Renal cortex interstitium (tissue), 15 donors: ENCODE measurements at places on chromosomes 5 and 9. TPM values are rescaled to one million over a fixed set of nuclear protein-coding genes. Genes with fewer than 3 reads are reported as not detected.

GRCh38 chr9:72361217-72361616 lies 3.8 kb downstream of the ZFAND5 start:
- no peak for DNase-seq

DNA sequence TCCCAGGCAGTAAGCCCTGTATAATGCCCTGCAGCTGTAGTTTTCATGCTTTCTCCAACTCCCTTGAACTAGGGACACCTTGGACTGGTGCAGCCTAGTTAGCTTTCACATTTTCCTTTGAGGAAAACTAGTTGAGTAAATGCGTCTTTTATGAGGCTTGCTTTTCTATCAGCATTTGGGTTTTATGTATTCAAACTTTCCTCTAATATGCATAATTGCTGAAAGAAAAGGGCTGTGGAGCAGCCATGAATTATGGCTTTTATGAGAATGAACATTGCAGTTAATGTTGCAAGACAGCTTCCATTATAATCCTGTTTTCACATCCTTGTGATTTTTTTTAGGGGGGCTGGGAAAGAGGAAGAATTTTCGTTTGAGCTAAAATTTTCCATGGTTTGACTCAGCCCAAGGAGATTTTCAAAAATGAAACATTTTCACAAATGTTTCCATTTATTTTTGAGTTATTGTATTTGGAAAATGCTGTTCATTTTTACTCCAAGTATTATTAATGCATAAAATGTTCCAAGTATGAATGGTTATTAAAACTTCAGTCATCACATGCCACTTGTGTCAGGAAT lies 57.9 kb upstream of the PPP3R2 start:
- DNase-seq = no peak

The SLC9A3 gene
- 42.2 TPM for polyA plus RNA-seq

GRCh38 chr5:57007344-57007743 lies 55.4 kb upstream of the MIER3 start:
- no peak for DNase-seq

The FGD3 gene
- 5.8 TPM for polyA plus RNA-seq

The RABEPK gene
- 19.4 TPM for polyA plus RNA-seq

DNA sequence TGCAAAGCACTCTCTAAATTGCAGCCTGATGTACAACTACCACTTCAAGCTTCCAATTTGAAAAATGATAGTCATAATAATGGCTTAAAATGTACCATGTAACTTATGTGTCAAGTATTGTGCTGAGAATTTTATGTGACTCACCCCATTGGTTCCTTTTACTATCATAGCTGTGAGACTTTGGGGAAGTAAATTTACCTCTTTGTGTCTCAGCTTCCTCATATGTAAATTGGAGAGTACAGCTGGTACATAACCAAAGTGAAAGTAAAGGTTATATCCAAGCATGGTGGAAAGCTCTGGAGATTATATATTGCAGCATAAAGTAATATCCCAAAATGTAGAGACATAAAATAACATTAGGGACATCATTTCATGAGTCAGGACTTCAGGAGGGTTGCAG lies 2200.4 kb upstream of the C9orf72 start:
- no peak for DNase-seq

- no peak for DNase-seq
Measured at GRCh38 chr9:20985851-20986600, 45.4 kb downstream of the HACD4 start.

DNA sequence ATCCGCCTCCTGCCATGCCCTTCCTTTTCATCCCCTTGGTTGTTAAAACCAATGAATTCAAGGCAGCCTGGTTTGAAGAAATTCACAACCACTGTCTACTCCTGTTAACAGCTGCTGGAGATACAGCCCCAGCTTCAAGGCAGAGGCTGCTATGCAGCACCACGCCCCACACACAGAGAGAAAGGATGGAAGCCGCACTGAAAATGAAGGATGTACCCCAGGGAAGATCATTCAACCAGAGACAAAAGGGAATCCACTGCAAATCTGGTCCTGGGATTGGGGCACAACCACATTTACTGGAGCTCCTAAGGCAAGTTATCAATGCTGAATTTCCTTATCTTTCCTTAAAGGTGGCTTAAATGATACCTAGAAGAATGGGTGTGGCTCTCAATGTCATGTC lies 58.7 kb downstream of the DPYSL3 start:
- DNase-seq = no peak

The SLCO6A1 gene
- 0.11 TPM for polyA plus RNA-seq

DNA sequence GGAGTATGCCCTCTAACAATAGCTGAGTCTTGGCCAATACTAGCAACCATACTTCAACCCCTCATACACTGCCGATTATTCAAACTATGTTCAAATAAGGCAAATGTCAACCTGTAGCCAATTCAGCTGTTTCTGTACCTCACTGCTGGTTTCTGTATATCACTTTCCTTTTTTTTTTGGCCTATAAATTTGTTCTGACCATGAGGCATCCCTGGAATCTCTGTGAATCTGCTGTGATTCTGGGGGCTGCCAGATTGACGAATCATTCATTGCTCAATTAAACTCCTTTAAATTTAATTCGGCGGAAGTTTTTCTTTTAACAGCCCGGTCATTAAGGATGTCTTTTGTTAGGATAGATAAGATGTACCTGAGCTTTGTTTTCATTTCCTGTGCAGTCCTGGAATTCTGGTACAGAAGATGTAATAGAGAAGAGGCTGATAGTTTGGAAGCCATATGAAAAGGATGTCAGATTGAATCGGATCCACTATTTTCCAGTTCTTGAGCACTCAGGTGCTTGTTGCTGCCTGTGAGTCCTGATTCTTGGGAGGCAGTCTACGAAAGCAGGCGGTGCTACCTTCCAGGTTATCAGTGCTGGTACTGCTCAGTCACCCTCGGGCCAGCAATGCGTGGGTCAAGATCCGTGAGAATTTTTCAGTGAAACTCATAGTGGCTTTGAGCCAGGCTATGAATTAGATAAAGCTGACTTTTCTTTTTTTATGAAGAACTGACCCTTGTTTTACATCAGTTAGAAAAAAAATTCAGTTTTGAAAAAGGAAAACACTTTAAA lies 106.2 kb upstream of the TUT7 start:
- DNase-seq = no peak

DNA sequence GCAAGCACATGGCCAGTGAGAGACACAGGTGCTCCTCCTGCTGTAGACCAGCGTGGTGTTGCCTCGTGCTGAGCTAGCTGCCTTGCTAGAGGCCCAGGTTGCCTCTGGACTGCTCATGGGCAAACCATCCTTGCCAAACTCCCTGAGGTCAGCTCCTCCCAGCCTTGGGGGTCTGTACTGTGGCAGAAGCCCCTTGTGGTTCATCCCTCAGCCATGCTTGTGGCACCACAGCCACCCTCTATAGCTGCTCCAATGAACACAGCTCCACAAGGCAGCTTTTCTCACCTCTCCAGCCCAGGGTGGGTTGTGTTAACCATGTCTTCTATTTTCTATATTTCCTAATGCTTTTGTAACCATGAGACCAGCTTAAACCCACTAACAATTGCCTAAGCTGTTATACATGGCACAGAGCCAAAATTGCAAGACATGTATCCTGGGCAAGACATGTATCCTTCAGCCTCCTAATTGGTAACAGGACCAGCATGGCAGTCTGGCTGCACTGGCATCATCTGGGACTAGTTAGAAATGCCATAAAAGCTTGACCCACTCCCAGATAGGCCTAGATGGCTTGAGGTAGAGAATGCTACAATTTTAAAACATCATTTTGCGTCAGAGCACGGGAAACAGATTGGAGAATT lies 183.1 kb upstream of the S1PR3 start:
- no peak for DNase-seq

DNA sequence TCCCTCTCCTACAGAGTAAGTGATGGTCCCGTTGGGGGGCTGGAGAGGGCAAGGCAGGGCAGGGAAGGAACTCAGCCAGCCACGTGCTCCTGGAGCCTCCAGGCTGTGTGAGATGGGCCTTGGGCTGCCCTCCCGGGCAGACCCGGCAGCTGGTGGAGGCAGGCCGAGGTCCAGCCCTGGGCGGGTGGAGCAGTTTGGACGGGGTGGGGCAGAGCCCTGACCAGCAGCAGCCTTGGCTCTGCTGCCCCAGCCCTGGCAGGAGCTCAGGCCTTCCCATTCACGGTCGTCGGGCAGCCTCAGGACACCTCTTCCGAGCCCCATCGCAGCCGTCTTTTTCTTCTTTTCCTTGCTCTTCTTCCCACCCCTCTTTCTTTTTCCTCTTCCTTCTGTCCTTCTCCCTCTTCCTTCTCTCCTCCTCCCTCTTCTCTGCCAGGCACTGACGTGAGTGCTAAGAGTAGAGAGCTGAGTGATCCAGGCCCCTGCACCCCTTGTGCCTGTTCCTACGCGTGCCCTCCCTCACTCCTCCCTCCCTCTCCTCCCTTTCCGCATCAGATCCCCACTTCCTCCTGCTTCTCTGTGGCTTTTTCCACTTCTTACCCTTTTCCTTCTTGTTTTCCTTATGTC lies 42.8 kb downstream of the AMBP start:
- DNase-seq = no peak

DNA sequence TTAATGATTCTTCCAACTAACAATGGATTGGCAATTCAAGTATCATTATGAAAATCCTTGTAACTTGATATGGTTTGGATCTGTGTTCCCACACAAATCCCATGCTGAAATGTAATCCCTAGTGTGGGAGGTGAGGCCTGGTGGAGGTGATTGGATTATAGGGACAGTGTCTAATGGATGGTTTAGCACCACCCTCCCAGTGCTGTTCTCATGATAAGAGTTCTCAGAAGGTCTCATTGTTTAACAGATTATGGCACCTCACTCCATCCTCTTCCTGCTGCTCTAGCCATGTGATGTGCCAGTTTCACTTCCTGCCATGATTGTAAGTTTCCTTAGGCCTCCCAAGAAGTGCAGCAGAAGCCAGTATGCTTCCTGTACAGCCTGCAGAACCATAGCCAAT lies 1116.2 kb upstream of the EDIL3 start:
- no peak for DNase-seq

The OLFML2A gene
- 18.3 TPM for polyA plus RNA-seq

GRCh38 chr9:106869458-106869857 lies 6.5 kb downstream of the ZNF462 start:
- no peak for DNase-seq

- DNase-seq = no peak
Measured at GRCh38 chr9:98580956-98581355, 127.8 kb downstream of the GABBR2 start.

DNA sequence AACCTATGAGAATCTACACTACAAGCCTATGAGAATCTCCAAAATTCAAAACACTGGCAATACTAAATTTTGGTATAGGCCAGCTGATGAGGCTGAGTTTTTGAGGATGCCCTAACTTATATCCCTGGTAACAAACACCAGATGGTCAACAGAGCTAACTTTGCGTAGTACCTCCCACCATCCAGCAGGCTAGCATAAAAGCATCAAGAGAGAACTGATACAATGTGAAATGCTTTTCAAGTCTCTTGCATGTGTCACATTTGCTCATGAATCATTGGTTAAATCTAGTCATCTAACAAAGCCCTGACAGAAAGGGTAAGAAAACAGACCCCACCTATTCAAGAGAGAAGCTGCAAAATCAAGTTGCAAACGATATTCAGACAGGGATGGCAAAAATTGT lies 1609.7 kb upstream of the CDH9 start:
- DNase-seq = no peak

DNA sequence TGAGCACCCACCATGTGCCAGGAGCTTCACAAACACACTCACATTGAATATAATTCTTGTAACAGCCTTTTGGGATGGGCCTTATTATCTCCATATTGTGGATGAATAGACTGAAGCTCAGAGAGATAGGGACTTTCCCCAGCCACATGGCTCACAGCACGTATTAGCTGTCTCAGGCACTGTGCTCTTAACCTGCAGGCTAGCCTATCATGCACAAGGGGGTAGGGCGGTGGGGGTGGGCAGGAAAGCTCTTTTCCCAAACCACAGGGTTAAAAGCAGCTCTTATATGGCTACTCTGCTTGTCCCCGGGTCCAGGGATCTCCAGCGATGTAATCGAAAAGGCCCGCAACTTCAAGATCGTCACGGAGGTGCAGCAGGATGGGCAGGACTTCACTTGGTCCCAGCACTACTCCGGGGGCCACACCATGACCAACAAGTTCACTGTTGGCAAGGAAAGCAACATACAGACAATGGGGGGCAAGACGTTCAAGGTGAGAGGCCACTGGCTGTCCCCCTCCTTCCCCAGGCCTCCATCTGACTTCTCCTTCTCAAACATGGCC lies 2.6 kb downstream of the FABP6 start:
- no peak for DNase-seq
